ENCODE measurements at places on chromosomes 7 and 10.

DNA sequence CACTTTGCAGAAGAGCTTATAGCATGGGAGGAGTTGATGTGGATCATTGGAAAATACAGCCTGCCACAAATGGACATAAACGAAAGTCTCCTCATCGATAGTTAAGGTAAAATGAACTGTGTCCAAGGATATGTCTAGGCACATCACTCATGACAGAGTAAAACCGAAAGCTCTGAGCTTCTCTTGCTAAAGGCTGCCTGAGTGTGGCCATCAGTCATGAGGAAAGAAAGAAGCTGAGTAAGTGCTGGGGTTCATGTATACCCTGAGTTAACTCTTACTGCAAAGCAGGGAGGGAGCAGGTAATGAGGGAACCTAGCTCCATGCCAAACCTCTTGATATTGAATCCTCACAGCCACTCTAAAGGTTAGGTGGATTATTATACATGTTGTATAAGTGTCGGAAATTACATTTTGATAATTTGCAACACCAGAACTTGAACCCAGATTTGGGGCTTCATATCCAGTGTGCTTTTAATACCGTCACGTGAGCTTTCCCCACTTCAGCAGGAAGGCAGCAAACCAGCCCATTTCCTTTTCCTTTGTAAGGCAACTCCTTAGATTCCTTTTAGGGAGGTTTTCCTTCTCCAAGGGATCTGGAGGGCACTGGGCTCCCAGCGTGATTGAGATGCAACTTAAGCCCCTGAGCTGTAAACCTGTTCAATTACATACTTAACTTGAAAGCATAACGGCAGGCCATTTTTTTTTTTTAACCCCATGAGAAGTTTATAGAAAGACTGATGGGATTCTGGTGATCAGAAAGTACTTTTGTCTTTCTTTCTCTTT is 215.0 kb downstream of the PHF14 start:
- no peak for DNase-seq

DNA sequence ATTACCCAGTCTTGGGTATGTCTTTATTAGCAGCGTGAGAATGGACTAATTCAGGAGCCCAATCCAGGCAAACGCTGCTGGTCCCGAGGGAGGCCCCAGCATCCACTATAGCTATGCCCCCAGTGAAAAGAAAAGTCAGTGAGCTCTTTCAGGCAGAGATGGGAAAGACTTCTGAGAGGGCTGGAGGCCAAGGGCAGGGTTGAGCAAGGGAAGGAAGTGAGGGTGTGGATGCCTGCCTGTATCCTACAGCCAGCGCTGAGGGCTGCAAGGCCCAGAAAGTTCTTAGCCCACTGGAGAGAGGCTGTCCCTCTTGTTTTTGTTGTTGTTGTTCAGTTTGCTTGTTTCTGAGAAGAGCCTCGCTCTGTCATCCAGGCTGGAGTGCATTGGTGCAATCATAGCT is 261.6 kb downstream of the ZEB1 start:
- no peak for DNase-seq

DNA sequence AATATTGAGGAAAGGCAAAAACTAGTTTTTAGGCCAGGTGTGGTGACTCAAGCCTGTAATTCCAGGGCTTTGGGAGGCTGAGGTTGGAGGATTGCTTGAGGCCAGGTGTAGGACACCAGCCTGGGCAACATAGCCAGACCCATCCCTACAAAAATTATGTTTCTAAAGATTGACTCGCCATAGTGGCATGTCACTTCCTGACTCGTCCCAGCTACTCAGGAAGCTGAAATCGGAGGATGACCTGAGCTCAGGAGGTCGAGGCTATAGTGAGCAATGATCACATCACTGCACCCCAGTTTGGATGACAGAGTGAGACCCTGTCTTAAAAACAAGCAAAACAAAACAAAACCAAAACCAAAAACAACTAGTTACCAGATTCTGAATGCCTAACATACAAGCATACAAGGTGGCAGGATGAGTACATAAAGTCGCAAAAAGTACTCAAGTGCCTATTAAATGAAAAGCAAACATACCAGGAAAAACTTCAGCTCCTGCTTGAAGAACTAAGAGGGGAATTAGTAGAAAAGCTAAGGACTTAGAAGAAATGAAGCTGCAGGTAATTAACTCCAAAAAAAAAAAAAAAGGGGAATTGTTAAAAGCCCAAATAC is 14.1 kb downstream of the ZNF398 start:
- no peak for DNase-seq

DNA sequence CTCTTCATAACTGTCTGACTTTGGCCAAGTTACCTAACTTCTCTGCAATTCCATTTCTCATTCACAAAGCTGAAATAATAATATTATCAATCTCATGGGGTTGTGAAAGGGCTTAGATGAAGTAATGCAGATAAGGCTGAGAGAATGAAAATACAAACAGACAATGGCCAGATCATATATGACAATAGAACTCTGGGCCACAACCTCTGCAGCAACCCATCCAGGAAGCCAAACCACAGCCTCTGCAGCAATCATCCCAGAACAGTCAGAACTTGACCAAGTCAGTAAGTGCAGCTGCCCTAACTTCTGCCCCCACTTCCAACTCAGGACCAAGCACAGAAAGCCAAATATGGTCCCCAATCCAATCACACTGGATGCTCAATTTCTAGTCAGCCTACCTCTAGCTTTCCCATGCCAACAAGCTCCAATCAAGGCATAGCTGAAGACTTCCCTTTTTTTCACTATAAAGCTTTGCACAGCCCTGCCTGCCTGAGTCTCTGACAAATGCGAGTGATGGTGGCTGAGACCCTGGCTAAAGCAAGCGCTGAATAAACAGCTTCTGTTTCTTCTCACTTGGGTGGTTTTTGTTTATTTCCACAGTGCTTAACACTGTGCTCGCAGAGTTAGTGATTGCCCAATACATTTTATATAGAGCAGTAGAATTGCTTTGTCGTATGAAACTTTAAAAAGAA is 34.8 kb upstream of the TNPO3 start:
- no peak for DNase-seq

- no peak for DNase-seq
Measured at GRCh38 chr7:24898691-24899090, 81.3 kb downstream of the OSBPL3 start.

DNA sequence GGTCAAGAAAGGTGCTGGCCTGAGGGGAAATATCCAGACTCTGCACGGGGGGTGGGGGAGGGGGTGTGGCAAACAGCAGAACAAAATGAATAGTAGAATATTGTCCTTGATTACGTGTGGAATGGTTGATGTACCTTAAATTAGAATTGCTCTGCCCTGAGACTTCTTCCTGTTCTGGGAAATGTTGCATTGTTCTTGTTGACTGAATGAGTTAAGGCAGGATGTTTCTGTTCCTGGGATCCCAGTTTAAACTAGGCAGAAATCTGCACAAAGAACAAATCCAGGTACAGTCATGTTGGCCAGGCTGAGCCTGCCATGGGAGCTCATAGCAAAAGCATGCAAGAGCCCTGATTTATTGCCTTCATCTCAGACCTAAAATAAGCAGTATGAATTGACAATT is 558.7 kb upstream of the VSTM2A start:
- DNase-seq = no peak

- no peak for DNase-seq
Measured at GRCh38 chr7:33327427-33327826, 198.1 kb downstream of the BBS9 start.

DNA sequence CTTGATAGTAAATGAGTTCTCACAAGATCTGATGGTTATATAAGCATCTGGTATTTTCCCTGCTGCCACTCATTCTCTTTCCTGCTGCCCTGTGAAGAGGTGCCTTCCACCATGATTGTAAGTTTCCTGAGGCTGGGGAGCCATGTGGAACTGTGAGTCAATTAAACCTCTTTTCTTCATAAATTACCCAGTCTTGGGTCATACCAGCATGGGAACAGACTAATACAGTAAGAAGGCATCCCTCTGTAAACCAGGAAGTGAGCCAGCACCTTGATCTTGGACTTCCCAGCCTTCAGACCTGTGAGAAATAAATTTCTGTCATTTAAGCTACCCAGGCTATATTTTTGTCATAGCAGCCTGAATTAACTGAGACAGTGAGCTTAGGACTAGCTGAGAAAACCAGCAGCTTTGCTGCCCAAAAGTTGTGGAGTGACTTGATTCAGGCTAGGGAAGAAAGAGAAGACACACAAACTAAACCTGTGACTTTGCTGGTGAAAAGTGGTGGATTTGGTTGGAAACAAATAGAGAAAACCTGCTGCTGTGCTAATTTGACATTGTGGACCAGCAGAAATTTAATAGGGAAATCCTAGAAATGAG is 29.7 kb downstream of the PALS2 start:
- no peak for DNase-seq

DNA sequence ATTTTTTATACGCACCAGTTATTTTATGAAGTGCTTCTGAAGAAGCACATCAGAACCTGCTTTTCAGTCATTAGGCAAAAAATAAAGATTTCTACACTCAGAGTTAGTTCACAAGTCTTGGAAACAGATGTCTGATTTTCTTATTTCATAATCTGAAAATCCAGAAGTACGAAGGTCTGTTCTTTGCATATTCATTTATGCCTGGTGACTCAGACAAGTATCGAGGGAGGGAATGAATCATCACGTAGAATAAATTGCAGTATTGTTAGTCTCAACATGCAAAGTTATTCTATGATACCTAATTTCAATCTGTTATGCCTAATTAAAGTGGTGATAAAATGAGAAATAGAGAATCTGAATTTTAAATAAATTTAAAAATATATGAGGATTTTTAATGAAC is 113.6 kb upstream of the SEM1 start:
- DNase-seq = no peak

DNA sequence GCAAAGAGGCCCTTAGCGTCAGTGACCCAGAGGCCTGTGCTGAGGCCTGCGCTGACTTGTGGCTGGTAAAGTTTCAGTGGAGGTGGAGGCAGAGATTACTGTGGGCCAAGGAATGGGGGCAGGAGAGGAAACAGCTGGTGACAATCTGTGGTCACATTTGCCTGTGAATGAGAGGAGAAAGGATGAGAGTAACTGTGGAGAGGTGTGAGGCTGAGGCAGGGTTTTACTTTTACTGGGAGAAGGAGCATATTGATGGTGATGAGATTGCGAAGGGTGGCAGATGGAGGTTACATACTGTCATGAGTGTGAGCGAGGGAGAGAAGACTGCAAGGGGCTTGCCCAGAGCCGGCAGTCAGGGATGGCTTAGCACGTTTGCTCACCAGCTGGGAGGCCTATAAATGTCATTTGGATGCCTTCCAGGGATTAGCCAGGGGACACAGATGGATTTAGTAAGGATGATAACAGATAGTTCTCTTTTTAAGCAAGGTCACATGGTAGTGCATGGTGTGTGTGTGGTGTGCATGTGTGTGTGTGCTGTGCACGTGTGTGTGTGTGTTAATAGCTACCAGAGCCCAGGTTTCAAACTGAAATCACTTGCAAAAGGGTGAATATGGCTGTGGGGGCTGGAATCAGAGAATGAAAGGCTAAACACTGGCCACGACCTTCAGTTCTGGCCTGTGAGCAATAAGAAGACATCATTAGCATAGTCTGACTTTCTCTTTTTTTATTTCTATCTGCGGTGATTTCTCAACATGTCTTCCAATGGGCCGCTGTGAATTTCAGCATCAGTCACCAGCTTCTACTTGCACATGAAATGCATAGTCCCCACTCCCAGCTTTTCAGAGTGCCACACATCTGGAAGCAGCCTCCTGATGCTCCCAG is 291.5 kb upstream of the ZNF32 start:
- no peak for DNase-seq

GRCh38 chr7:94514140-94514889 is 4.7 kb downstream of the CASD1 start:
- no peak for DNase-seq

DNA sequence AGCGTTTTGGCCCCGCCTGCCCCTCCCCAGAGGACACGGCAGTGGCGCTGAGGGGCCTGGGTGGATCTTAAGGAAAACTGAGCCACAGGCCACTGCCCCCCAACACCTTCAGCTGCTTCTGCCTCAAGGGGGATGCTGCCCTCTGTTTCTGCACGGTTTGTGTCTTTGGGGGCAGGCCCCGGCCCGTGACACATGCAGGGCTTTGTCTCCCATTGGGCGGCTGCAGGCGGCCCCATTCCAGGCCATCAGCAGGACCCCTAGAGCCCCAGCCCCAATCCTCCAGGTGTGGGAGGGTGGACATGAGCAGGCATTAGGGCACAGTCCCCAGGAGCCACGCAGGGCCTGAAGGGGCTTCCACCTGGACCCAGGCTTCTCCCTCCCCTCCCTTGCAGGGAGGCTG is 25.3 kb upstream of the PPP2R2D start:
- no peak for DNase-seq

DNA sequence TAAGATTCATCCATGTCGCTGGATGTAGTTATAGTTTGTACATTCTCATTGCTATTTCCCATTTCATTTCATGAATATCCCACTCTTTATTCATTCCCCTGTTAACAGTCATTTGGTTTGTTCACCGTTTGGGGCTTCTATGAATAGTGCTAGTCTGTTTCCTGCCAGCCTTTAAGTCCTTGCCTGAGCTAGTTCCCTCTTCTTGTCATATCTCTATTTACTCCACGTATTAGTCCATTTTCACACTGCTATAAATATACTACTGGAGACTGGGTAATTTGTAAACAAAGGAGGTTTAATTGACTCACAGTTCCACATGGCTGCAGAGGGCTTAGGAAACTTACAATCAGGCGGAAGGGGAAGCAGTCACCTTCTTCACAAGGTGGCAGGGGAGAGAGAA is 56.2 kb downstream of the PLCE1 start:
- DNase-seq = no peak

- no peak for DNase-seq
Measured at GRCh38 chr10:100747456-100748230, 2.3 kb downstream of the PAX2 start.

DNA sequence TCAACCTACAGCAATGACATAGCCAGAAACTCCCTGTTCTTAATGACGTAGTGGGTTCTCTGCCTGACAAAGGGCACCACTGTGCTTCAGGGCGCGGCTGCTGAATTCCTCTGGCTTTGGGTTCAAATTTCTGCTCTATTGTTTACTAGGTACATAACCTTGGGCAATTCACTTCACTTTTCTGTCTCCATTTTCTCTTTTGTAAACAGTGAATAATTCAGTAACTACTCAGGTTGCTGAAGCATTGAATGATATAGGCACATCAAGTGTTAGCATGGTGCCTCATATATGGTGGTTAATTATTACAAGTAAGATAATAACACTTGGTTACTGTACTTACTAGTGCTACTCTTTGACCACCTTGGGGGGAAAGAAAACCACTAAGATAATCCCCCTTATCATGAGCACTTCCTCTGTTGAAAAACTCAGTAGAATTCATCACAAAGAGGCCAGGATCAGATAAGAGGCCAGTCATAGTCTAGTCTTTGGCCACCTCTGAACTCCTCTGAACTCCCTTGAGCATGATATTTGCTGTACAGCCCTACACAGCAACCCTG is 92.0 kb upstream of the AHR start:
- DNase-seq = no peak

GRCh38 chr7:77791956-77792355 is 6.3 kb downstream of the TMEM60 start:
- no peak for DNase-seq
